ENCODE measurements at places on chromosomes 7 and 10. TPM values are rescaled to one million over a fixed set of nuclear protein-coding genes. Genes with fewer than 3 reads are reported as not detected.

The MRPS17 gene
- 15.7 TPM for total RNA-seq

The CLIP2 gene
- total RNA-seq, result 52.9 TPM

The SLC18A2 gene
- under 0.01 TPM for total RNA-seq

The OR2A42 gene
- not detected for total RNA-seq

The RSPH10B gene
- 0.12 TPM for total RNA-seq

The SDK1 gene
- total RNA-seq, result under 0.01 TPM

The PPP1R3A gene
- not detected for total RNA-seq

The CPXM2 gene
- 19.4 TPM for total RNA-seq

The BBS9 gene
- 18.0 TPM for total RNA-seq

The ZNF862 gene
- 7.4 TPM for total RNA-seq

The TYW1 gene
- total RNA-seq, result 19.1 TPM

The HECW1 gene
- not detected for total RNA-seq

The GRID2IP gene
- total RNA-seq, result not detected

The SLC13A4 gene
- 0.08 TPM for total RNA-seq

The SUPV3L1 gene
- 25.3 TPM for total RNA-seq

The CALCR gene
- not detected for total RNA-seq

The AS3MT gene
- 5.9 TPM for total RNA-seq

The SLC18A3 gene
- total RNA-seq, result under 0.01 TPM

The PRSS37 gene
- total RNA-seq, result not detected

The ZNF282 gene
- total RNA-seq, result 17.3 TPM

The PAPSS2 gene
- 168 TPM for total RNA-seq

The NKX6-2 gene
- total RNA-seq, result not detected

The NSMCE4A gene
- total RNA-seq, result 4.6 TPM

The HYAL4 gene
- not detected for total RNA-seq

The OPN1SW gene
- total RNA-seq, result not detected

The CALHM3 gene
- total RNA-seq, result not detected

The ZMYND11 gene
- 62.7 TPM for total RNA-seq

The HTR5A gene
- total RNA-seq, result not detected

The PRRT4 gene
- not detected for total RNA-seq

The VWDE gene
- total RNA-seq, result not detected

The PVRIG gene
- total RNA-seq, result not detected

The SFTPA1 gene
- total RNA-seq, result not detected

The LIPM gene
- total RNA-seq, result not detected

The GATAD1 gene
- total RNA-seq, result 16.5 TPM

The PRKG1 gene
- total RNA-seq, result 76.2 TPM

The CDNF gene
- total RNA-seq, result 0.35 TPM

The TRPV5 gene
- total RNA-seq, result not detected

The MYO3A gene
- not detected for total RNA-seq

The SNX8 gene
- 10.9 TPM for total RNA-seq

The BMPER gene
- 56.5 TPM for total RNA-seq

The VSTM4 gene
- 0.23 TPM for total RNA-seq

Data from smooth muscle cell of the coronary artery (primary cell).